ENCODE measurements at places on chromosomes 12 and 14.

DNA sequence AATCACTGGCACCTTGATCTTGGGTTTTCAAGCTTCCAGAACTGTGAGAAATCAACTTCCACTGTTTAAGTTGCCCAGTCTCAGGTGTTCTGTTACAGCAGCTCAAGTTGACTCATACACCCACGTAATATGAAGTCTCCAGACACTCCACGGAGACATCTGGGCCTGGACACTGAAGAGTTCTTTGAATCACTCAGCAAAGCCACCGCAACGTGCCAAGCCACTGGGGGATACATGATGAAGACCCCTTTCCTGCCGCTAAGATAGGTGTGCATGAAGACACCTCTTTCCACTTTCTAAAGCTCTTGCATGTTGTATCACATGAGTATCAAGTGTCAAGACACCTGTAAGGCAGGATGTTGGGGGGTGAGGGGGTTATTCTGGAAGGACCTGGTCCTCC lies 311.7 kb upstream of the RTL1 start:
- H3K4me1 ChIP-seq = no peaks in the 10 kb centered on the region
- no peaks in the 10 kb centered on the region for H3K27me3 ChIP-seq
- no peaks in the 10 kb centered on the region for H3K36me3 ChIP-seq
- no peak overlapping the region for H3K27ac ChIP-seq

- no peaks in the 10 kb centered on the region for H3K36me3 ChIP-seq
- no peak for DNase-seq
- H3K27me3 ChIP-seq = no peaks in the 10 kb centered on the region
- H3K27ac ChIP-seq = no peak overlapping the region
- no peak overlapping the region for H3K4me3 ChIP-seq
- no peaks in the 10 kb centered on the region for H3K4me1 ChIP-seq
These were observed 141.0 kb upstream of the LMNTD1 start for GRCh38 chr12:25694072-25694471.

DNA sequence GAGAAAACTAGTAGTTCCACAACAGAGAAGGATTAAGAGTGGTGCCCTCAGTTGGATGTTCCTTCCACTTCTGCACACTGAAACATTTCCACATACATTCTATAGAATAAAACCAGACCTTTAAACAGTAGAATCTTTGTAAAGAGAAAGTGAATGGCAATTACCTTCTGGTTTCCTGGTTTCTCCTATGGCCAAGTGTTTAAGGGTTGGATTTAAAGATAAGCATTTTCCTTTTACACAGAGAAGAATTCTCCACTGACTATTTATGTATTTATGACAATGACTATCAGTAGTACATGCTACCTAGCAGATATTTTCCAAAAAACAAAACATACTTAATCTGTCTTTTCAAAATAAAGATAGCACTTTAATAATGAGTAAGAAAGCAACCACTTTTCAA lies 3.2 kb downstream of the ATG2B start:
- H3K27ac ChIP-seq = no peak overlapping the region
- no peaks in the 10 kb centered on the region for H3K27me3 ChIP-seq
- no peak for DNase-seq
- peaks cover 3% of the 10 kb centered on the region for H3K4me1 ChIP-seq
- no peaks in the 10 kb centered on the region for H3K36me3 ChIP-seq
- H3K4me3 ChIP-seq = no peak overlapping the region

GRCh38 chr12:120237360-120238171 lies 28.0 kb downstream of the PXN start:
- no peak overlapping the region for H3K27ac ChIP-seq
- H3K4me1 ChIP-seq = peaks cover 36% of the 10 kb centered on the region
- H3K36me3 ChIP-seq = no peaks in the 10 kb centered on the region
- no peak for DNase-seq

GRCh38 chr14:103833711-103834110 lies 13.7 kb downstream of the PPP1R13B start:
- no peak overlapping the region for H3K27ac ChIP-seq
- no peaks in the 10 kb centered on the region for H3K27me3 ChIP-seq
- DNase-seq = no peak
- no peaks in the 10 kb centered on the region for H3K4me1 ChIP-seq
- H3K4me3 ChIP-seq = no peak overlapping the region
- H3K36me3 ChIP-seq = no peaks in the 10 kb centered on the region

DNA sequence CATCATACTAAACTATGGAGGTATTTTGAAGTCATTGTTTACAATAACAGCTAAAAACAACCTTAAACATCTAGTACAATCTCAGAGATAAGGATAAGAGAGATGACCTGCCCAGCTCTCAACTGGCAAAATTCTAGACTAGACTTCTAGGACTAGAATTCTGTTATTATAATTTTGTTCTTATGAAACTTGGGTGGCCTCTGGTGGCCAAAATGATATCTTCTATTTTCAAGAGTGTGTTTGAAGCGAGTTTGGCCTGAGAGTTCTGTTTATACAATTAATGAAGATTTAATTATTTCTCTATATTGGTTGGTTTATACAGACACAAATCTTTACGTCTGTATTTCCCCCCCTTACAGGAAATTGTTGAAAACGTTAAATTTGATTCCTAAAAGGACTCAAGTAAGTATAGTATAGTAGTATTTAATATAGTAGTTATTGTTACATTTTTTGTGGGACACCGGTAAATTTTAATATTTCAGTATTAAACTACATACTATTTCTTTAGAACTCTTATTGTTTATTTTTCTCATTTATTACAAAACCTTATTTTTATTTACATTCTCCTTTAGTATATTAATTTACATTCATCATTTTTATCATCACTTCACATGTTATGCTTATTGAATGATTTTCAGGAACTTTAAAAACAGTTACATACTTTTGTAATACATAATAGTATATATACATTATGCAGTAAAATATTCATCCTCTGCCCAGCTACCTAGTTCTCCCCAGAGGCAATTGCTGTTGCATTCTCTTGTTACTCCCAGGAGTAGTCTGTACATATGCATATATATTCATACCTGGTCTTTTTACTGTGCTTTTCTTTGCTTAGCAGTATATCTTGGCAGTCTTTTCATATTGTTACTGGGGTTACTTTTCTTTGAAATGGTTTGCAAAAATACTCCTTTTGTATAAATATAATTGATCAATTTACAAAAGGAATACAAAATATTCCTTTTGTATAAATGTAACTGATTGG lies 6.6 kb downstream of the PPHLN1 start:
- H3K27ac ChIP-seq = no peak overlapping the region
- H3K4me3 ChIP-seq = no peak overlapping the region
- DNase-seq = no peak

- H3K4me1 ChIP-seq = no peaks in the 10 kb centered on the region
- H3K27me3 ChIP-seq = no peaks in the 10 kb centered on the region
These were observed 25.6 kb upstream of the KRAS start for GRCh38 chr12:25276199-25276937.

- H3K27me3 ChIP-seq = no peaks in the 10 kb centered on the region
- H3K4me3 ChIP-seq = no peak overlapping the region
- H3K27ac ChIP-seq = no peak overlapping the region
- DNase-seq = no peak
These were observed 181.1 kb upstream of the HIF1A start for GRCh38 chr14:61513986-61514830.

All from neuronal stem cell (in vitro differentiated cells).